ENCODE measurements at places on chromosomes 16 and 17.

GRCh38 chr17:74241431-74241830, 28.1 kb downstream of the TTYH2 start:
- DNase-seq: no peak

DNA sequence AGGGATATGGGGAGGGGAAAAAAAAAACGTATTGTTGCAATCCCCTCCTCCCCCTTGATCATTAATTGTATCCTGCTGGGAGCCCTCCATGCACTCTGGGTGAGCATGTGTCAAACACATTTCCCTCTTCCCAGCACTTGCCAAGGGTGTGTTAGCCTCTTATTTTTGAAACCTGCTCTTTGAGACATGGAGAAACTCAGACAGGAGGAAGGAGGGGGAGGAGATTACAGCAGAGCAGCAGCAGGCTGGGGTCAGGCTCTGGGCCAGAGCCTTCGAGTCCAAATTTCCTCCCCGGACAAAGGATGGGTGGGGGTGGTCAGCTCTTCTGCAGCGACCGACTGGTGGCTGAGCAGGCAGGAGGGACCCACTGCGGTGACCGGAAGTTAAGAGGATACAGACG, 64.7 kb downstream of the SOX9 start:
- DNase-seq: no peak

- DNase-seq: no peak
Observed at GRCh38 chr16:49964973-49965372, 60.1 kb upstream of the CNEP1R1 start.

- no peak for DNase-seq
Observed at GRCh38 chr16:68839831-68840230, 3.5 kb upstream of the TANGO6 start.

GRCh38 chr17:68033636-68034451, 1.7 kb upstream of the KPNA2 start:
- DNase-seq: no peak

- DNase-seq: no peak
Observed at GRCh38 chr17:50346313-50347116, 589 bp downstream of the XYLT2 start.

GRCh38 chr17:4945176-4945943, 3.0 kb downstream of the PFN1 start:
- DNase-seq: no peak

GRCh38 chr17:41455236-41455635, 11.9 kb downstream of the KRT32 start:
- DNase-seq: no peak

DNA sequence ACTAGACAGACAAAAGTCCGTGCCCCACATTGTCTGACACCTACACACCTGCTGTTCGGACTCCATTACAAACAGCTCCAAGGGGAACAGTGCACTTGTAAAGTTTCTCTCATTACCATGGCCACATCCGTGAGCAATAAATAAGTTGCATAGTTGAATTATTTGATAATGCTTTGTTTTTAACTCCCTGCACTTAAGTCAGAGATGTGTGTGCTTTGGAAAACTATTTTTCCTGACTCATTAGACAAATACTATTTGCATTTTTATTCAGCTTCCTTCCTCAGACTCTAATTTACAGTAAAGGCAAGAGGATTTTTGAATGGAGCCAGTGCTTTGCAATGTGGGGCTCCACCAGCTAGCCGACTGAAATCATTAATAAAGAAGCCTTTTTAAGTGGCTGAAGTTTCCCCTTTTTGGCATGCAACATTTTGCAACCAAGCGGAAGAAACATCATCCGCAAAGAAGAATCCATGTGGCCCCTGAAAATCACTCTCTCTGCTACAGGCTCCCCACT, 6.5 kb upstream of the CCL2 start:
- no peak for DNase-seq

- no peak for DNase-seq
Observed at GRCh38 chr16:51907680-51908079, 639.3 kb downstream of the TOX3 start.

- DNase-seq: no peak
Observed at GRCh38 chr16:56068314-56068713, 123.0 kb upstream of the GNAO1 start.

GRCh38 chr16:27347930-27348685, 34.3 kb downstream of the IL4R start:
- no peak for DNase-seq

DNA sequence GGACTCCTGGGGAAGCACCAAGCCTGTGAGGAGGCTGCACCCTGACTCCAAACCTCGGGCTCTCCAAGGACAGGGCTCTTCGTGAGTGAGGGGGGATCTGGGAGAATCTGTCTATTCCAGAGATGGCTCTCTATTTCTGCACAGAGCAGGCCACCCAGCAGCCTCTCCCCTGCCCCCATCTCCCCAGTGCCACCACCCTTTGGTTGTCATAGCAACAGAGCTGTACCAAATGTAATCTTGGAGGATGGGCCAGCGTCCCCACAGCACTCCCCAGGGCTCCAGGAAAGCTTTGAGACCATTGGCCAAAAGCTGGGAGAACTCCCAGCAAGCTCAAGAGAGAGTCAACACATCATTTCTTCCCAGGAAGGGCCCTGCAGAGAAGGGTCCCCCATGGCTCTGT, 49.3 kb downstream of the ABCC12 start:
- DNase-seq: no peak

- no peak for DNase-seq
Observed at GRCh38 chr16:50664270-50664669, 16.8 kb downstream of the SNX20 start.

DNA sequence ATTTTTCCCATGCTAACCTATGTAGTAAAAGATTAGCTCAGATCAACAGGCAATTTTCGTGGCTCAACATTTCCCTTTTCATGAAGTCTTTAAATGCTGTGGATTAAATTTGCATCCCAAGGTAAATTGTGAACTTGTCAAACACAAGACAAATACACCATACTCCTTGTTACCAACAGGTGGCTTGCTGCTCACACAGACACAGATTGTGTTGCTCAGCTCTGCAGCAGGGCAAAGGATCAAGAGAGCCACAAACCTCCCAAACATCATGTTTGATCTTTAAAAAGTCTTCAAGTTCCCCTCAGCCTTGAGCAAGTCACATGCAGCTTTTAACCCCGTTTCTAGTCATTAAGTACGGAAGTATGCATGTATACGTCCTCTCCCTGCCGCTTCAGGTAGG, 119.6 kb upstream of the CNTNAP4 start:
- DNase-seq: no peak

- DNase-seq: peak; percentile 53
Observed at GRCh38 chr16:68590201-68590994, 51.3 kb downstream of the ZFP90 start.

DNA sequence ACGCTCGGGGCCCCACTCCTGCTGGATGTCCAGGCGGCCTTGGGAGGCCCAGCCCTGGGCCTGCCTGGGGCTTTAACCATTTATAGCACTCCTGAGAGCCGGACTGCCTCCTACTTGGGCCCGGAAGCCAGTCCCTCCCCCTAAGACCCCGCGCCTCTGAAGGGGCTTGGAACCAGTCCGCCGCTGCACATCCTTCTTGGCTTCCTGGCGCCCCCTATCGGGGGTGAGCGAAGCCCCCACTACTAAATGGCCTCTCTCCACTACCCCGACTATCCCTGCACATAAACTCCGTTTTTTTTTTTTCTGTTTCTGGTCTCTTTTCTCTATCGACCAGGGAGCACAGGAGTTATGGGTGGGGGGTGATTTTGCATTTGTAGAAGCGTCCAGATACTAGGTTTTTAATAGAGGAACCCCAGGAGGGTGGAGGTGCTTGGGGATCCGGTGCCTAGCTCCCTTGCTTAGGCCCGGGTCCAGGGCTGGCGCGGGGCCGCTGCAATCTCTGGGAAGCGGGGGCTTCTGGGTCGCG, 633 bp upstream of the NOL3 start:
- DNase-seq: no peak

DNA sequence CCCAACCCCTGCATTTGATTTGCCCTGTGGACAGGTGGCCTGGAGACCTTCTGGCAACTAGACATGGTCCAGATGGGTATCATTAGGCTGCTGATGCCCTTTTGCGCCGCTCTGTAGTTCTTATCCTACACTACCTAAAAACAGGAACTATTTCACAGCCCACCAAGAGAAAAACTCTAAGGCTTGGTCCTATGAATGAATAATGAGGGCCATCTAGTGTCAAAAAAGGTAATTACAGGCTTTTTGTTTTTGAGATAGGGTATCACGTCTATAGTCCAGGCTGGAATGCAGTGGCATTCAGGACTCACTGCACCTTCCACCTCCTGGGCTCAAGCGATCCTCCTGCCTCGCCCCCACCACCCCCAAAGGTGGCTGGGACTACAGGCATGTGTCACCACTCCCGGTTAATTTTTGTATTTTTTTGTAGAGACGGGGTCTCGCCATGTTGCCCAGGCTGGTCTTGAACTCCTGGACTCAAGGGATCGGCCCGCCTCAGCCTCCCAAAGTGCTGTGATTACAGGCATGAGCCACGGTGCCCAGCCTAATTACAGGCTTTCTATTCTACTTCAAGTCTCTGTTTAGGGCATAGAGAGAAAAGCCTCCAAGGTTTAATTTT, 20.9 kb downstream of the COIL start:
- DNase-seq: peak; percentile 38

DNA sequence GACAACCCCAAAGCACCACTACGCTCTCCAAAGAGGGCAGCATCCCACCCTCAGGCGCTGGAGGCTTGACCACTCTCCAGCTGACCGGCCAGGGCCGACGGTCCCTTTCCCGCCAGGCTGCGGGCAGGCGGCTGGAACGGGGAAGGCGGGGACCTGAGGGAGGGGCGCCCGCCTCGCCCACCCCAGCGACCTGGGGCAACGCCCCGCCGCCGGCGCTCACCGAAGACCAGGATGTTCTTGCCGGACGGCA, 431 bp downstream of the DYNC1LI2 start:
- DNase-seq: no peak

DNA sequence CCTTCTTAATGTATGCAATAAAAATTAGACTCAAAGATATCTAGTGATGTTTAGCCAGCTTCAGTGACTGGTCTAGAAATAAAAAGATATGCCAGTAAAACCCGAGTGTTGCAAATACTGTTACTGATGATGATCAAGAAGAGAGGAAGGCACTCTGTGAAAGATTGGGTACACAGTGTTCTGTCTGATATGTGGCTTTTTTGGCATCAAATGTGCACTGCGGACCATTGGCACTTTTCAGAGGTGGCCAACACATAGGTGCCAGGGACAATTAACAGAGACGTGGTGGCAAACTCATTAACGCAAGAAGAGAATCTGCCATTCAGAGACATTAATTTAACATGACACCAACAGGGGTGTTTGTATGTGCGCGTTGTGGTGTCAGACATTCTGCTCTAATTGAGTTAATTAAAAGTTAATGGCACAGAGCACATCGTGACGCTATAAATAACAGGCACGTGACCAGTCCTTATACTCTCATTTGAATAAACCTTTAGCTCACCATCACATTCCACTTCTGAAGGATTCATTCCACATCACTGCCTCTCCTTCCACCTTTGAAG, 549.3 kb upstream of the HSBP1 start:
- DNase-seq: no peak

DNA sequence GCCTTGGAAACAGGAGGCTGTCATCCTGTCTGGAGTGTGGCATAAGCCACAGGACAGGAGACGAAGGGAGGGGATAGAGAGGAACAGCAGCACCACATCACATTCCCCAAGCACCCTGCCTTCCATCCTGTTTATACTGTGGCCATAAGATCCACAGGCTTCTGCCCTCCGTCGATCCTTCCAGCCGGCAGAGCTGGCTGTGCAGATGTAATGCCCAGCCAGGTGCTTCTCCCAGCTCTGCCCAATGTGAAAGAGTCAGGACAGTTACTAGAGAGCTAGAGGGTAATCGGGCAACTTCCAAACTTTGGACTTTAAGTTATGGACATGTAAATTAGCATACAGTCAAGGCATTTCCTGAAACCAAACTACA, 368.4 kb downstream of the SOX9 start:
- no peak for DNase-seq

DNA sequence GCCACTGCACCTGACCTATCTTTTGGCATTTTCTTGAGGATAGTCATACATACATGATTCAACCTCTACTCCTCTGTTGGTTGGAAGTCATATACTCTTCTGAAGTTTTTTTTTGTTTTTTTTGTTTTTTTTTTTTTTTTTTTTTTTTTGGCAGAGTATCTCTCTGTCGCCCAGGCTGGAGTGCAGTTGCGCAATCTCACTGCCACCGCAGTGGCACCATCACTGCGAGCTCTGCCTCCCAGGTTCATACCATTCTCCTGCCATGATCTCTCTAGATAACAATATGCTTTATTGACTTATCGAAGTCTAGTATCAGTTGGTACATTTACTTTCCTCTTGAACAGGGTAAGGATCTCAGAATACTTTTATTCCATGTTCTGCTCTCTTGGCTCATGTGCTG, 224.2 kb upstream of the WSCD1 start:
- DNase-seq: no peak

DNA sequence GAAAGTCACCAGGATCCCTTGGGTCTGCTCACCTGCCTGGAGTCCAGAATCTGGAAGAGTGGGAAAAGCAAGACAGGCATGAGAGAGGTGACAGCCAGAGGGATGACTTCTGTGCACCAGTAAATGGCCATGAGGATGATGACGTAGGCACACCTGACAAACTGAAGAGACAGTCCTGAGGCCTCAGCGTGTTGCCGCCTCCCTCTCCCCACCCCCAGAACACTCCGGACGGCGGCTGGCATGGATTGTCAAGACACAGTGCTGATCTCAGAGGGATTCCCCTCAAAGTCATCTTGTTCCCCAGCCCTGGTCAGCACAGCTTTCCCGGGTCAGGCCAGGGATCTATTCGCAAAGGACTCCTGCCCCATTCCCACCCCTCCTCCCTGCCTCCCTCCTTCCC, 6.2 kb downstream of the SLC13A5 start:
- DNase-seq: no peak

- DNase-seq: no peak
Observed at GRCh38 chr17:28199115-28199514, 119.9 kb upstream of the TMEM97 start.

GRCh38 chr17:78672005-78672404, 94.8 kb upstream of the DNAH17 start:
- DNase-seq: no peak

GRCh38 chr16:84845496-84846002, 25.8 kb downstream of the CRISPLD2 start:
- no peak for DNase-seq

- DNase-seq: no peak
Observed at GRCh38 chr16:84610376-84610775, 7.5 kb downstream of the COTL1 start.

- DNase-seq: no peak
Observed at GRCh38 chr17:83007504-83008185, 71.8 kb upstream of the METRNL start.

DNA sequence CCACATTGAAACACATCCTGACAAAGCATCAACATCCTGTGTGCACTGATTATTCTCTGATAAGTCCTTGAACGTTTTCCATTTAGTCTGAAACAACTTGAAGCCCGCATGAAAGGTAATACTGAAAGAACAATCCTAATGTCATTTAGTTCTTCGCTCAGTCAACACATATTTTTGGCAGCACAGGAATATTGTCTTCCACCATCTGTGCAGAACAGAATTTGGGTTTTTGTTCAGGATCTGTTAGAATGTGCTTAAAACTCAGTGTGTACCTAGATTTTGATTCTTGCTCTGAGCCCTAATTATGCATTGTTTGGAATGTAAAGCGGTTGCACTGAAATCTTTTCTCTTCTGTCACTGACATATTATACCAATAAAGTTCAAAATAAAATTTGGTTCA, 1036.6 kb downstream of the CDH11 start:
- DNase-seq: no peak

All from NCI-H1092 treated with DMSO at 0.1 percent for 48 hours (cell line).